ENCODE measurements at places on chromosomes 13 and 19. TPM values are rescaled to one million over a fixed set of nuclear protein-coding genes. Genes with fewer than 3 reads are reported as not detected.

Gene MCF2L
- 53.2 TPM for total RNA-seq

- DNase-seq, result no peak
Measured at GRCh38 chr19:55901369-55902079, 30.6 kb downstream of the NLRP13 start.

DNA sequence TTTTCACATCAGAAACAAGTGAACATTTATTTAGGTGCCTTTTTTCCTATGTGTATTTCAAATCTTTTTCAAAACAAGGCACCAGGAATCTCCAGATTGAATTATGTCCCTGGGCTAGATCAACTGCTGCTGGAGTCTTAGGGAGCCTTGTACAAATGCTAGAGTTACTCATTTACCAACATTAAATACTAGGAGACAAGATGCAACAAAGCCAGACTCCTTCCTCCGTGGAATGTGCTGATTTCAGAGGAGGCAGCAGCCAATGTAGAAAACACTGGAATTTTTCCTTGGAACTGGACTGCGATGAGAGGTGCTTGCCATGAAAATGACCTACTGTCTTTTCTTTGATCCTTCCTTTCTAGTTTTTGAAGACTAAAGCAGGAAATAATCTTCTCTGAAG is 1514.7 kb upstream of the MIR17HG start:
- no peak for DNase-seq

DNA sequence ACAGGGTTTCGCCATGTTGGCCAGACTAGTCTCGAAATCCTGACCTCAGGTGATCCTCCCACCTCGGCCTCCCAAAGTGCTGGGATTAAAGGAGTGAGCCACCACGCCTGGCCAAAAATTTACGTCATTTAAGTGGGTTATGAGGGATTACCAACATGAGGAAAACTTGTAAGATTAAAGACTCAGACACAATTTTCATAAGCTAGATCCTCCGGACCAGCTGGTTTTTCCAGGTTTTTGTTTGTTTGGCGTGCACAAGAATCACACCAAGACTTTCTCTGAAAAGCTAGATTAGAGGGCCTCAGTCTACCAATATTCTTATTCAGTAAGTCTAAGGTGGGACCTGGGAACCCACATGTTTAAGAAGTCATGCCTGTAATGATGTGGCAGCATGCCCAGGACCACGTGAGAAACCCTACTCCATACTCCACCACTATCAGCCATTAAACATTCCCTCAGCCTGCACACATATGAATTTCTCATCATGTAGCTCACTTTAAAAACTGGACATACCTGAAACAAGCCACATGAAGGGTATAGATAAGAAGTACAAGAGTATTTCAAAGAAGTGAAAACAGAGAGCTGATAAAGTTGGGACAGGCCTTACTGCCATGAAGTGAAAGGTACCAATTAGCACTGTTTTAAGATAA is 25.7 kb downstream of the DIAPH3 start:
- no peak for DNase-seq

DNA sequence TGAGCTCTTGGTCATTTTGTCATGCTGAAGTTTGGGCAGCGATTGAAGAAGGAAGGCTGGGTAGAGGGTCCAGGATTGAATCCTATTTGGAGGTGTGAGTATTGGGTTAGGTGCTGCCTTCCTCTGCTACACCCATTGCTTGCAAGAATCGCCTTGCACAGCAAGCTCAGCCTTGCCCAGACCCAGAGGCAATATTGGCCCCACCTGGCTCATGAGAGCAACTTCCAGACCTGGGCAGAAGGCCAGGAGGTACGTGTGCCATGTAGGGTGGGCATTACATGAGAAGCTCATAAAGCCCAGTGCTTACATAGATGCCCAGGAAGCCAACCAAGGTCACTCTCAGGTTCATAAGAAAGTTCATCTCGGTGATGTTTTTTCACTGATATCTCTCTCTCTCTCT is 718.0 kb downstream of the EFNB2 start:
- peak; percentile 48 for DNase-seq

- DNase-seq, result no peak
Measured at GRCh38 chr13:53336441-53337160, 308.0 kb downstream of the OLFM4 start.

DNA sequence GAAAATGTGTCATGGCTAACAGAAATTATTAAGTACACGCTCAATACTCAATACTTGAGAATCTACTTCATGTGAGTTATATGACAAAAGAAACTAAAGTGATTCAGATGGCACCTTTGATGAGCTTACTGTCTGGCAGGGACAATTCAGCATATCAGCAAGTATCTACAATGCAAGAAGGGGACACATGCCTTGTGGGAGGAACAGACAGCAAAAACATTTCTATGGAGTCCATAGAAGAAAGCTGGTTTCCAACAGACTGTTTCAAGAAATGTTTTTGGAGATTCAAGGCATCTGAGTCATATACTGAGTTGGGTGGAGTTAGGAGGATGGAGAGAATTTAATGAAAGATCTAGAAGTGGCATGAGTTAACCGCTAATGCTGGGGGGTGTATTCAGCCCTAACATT is 54.7 kb downstream of the MBNL2 start:
- DNase-seq, result no peak
